ENCODE measurements at places on chromosomes 7 and 10. TPM values are rescaled to one million over a fixed set of nuclear protein-coding genes. Genes with fewer than 3 reads are reported as not detected.
A peak's percentile ranks its signal among the peaks of the same experiment; 100 is the strongest.

DNA sequence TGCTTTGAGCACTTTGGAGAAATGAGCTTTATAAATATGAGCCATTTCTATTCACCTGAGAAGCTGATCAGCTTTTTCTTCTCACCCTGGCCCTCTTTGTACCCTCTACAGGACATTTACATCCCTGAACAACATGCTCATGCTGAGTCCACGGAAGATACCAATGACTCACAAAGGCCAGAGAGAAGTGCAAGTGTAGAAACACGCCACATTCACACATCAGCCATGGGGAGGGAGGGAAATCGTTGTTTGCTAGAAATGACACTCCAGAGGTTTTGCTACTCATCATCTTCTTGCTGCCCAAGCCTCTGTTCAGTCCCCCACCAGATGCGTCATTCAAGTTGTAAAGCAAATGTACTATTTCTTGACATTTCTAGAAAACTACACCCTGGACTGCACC is 2.8 kb upstream of the UCN3 start:
- no peak for DNase-seq

GRCh38 chr10:22931948-22932347 is 4.1 kb downstream of the ARMC3 start:
- no peak for DNase-seq

- no peak for DNase-seq
Measured at GRCh38 chr7:102413611-102414010, 17.4 kb downstream of the PRKRIP1 start.

DNA sequence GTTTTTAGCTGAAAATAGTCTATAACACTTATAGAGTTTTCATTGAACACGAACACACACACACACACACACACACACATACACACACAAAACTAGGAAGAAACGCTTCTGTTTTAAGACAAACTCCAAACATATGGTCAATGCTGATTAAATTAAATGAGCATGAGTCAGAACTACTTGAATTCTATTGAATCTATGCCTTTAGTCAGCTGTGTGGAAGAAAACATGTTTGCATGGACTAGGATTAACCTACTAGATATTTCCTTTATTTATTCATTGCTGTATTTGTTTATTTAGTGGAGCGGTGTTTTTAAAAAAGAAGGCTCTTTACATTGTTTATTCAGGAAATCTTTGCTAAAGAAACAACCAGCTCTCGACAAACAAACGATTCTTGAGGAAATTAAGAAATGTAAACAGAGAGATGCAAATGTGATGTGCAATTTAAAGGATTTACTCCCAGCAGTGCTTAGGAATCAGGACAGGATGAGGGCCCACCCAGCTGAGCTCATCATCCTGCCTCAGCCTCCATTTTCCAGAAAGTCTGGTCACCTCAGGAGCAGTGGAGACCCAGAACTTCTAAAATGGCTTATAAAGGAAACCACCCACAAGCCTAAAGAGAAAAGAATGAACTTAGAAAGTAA is 83.2 kb downstream of the PDE1C start:
- DNase-seq, result no peak

- no peak for DNase-seq
Measured at GRCh38 chr7:151249732-151250072, 1.2 kb upstream of the SMARCD3 start.

GRCh38 chr7:82414389-82414788 is 29.2 kb downstream of the CACNA2D1 start:
- DNase-seq, result no peak

GRCh38 chr10:133090101-133090500 is 2.4 kb downstream of the ADGRA1 start:
- no peak for DNase-seq

- DNase-seq, result no peak
Measured at GRCh38 chr10:58919927-58920654, 256.4 kb upstream of the PHYHIPL start.

DNA sequence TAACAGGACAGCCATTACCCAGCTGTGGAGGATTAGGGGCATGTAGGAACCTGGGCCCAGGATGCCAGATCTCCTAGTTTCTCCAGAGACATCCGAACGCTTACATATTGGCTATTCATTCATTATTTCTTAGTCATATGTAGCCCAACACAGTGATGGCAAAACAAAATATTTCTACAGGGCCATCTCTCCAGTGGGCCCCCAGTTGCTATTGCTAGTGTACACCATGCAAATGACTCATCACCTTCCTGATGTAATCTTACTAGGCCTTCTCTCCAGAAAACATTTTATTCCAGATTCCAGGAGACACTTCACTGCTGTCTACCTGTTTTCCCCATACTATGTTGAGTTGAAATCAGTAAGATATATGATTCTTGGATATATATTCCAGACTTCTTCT is 201.7 kb downstream of the PLXDC2 start:
- no peak for DNase-seq

DNA sequence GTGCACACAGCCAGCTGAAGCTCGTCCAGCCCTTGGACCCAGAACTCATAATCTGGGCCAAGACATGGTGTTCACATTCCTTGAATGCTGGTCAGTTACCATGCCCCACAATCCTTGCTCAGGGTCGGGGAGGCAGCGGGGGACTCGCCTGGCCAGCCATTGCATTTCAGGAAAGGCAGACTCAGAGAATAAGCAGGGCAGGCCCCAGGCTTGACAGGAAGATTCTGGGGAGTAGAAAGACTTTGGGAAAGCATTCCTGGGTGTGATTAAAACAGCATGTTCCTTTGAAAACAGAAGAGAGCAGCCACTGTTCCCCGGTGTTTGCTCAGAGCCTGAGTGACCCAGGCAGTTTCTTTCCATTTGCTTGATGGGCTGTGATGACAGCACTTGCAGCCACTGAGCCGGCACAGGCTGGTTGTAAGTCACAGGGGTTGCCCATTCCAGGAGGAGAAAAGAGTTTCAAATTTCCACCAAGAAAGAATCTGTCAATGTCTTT is 473.7 kb downstream of the TYW1 start:
- DNase-seq, result no peak

DNA sequence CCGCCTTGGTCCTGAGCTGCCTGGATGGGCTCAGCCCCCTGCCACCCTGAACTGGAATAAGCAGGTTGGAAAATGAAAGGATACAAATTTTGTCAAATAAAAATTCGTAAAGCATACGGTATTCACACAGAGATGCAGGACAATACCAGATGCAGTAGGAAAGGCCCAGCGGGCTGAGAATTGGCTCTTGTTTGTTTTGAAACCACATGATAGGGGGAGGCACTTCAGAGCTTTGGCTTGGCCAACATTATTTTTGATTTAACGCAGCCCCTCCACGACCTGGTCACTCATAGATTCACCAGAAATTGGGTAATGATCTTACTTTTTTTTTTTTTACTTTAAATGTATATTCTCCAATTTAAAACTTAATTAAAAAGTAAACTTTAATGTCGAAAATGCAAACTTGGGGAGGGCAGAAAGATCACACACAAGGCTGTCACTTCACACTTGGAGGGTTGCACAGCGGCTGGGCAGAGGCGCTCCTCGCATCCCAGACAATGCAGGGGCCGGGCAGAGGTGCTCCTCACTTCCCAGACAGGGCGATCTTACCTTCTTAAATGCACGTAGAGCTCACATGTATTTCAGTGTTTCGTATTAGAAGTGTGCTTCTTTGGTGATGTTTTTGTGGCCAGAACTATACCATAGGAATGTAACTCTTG is 17.8 kb upstream of the INSIG1 start:
- no peak for DNase-seq

- no peak for DNase-seq
Measured at GRCh38 chr10:101682172-101682825, 12.7 kb downstream of the FBXW4 start.

- DNase-seq, result peak; percentile 78
Measured at GRCh38 chr10:114550756-114551635, 107.1 kb downstream of the ABLIM1 start.

GRCh38 chr10:44306762-44307161 is 78.1 kb downstream of the CXCL12 start:
- DNase-seq, result no peak

DNA sequence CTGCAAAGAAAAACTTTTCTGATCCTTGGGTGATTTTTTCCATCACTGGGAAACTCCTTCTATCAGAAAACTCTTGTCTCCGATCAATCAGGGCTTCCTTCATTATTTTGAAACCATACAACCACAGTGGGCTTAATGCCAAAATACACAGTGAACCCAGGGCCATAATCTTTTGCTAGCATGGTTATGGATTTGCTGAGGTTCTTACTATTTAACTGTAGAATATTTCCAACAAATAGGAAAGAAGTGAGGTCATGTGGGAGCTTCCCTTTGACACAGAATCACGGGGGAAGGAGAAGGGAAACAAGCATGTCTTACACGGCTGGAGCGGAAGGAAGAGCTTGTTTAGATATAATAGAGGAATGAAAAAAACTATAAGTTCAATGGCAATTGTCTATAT is 1241.7 kb downstream of the REEP3 start:
- no peak for DNase-seq

DNA sequence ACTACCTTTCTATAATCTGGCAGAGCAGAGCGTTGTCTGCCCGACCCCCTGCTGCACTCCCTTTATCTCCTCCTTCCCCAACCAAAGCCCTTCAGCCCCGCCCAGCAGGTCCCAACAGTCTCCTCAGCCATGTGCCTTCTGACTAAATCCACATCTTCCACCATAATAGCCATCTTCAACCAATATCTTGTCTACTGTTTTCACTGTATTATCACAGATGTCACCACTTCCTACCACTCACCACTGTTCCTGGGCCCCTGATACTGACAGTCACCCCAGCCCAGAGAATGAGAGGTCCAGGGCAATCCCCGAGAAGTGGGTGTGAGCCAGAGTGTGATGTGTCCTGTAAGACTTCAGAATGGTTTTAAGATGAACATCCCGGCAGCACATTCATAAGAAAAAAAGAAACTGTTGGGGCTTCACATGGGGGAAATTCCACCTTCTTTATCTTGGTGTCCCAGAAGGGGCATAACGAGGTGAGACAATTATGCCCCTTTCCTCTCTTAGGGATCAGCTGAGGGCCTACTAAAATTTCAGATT is 25.3 kb downstream of the CCDC6 start:
- DNase-seq, result no peak

GRCh38 chr10:62959553-62959952 is 143.4 kb upstream of the EGR2 start:
- no peak for DNase-seq

GRCh38 chr7:71835056-71835455 is 577.1 kb downstream of the CALN1 start:
- no peak for DNase-seq

DNA sequence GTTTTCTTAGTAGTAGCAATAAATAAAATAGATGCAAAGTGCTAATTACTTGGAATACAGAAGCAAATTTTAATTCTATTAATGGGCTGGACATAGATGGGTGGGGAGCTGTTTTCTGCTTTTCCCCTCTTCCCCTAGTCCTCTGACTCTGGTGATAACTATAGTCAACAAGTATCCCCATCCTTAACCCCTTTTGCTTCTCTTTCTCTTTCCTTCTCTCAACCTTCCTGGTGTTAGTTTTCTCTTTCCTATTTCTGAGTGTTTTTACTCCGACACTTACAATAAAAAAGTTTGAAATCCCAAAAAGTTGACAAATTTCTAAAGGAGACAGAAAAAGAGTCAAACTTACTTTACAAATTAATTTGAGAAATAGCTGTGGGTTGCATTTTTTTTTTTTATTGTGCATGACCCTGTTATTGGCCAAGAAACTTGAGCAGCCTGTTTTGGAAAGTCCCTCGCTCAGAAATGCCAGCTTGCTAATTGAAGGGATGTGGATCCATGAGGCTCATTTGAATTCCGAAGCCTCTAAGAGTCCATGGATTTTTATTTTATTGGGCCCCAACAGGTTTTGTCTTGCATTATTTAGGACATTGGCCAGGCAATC is 2.4 kb downstream of the FAS start:
- no peak for DNase-seq

- no peak for DNase-seq
Measured at GRCh38 chr7:20980232-20980631, 193.5 kb upstream of the SP8 start.

- DNase-seq, result peak; percentile 74
Measured at GRCh38 chr10:69567920-69568319, 5.3 kb downstream of the NEUROG3 start.

GRCh38 chr7:116661865-116662264 is 10.1 kb upstream of the MET start:
- DNase-seq, result no peak

DNA sequence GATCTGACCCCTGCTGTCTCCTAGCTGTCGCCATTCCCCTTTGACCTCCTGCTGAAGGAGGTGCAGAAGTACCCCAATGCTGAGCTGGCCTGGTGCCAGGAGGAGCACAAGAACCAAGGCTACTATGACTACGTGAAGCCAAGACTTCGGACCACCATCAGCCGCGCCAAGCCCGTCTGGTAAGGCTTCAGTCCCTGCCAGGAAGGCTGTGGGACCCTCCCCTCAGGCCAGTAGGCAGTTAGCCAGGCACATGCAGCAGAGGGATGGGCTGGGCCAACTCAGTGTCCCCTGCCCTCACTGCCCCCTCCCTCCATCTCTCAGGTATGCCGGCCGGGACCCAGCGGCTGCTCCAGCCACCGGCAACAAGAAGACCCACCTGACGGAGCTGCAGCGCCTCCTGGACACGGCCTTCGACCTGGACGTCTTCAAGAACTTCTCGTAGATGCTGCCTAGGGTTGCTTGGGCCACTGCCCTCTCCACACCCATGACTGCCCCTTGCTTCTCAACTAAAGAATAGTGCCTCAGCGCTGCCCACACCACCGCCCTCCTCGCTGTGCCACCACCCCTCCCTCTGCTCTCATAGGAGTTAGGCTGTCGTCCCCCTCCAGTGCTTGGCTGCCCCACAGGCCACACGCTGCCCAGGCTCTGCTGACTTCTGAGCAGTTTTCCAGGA is 41.0 kb upstream of the ZMIZ2 start:
- no peak for DNase-seq

DNA sequence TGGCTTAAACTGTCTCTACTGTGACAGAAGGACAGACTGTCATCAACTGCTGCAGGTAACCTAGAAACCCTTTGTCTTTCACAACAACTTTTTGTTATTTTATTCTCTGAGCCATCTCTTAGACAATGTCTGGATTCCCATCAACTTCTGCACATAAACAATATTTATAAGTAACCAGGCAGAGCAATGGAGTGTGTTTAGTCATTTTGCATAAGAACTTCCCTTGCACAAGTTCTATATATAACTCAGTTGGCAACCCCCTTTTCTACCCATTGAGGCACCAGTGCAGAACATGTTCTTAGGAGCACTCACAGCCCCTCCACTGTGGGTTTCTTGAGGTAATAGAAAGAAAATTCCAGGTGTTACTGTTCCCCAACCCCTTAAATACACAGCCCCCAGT is 65.0 kb upstream of the IL6 start:
- DNase-seq, result no peak

- DNase-seq, result no peak
Measured at GRCh38 chr7:80648031-80648600, 9.7 kb downstream of the CD36 start.

- DNase-seq, result no peak
Measured at GRCh38 chr10:4094751-4095150, 309.7 kb upstream of the KLF6 start.

Gene HECW1
- 1.6 TPM for total RNA-seq

Gene PRPS1L1
- not detected for total RNA-seq

Gene TMEM213
- total RNA-seq, result 9.6 TPM

Gene TMEM176A
- total RNA-seq, result 63.7 TPM

Gene C10orf95
- 3.1 TPM for total RNA-seq

Gene SYT15
- total RNA-seq, result 45.4 TPM

Gene EVX1
- not detected for total RNA-seq

Gene GRID1
- 3.0 TPM for total RNA-seq

Gene GNA12
- 47.2 TPM for total RNA-seq

Gene CPED1
- 39.2 TPM for total RNA-seq

Gene DNAJC12
- 1.6 TPM for total RNA-seq

Measured in upper lobe of right lung (tissue), 1 donor.